ENCODE measurements at places on chromosomes 7 and 10.

DNA sequence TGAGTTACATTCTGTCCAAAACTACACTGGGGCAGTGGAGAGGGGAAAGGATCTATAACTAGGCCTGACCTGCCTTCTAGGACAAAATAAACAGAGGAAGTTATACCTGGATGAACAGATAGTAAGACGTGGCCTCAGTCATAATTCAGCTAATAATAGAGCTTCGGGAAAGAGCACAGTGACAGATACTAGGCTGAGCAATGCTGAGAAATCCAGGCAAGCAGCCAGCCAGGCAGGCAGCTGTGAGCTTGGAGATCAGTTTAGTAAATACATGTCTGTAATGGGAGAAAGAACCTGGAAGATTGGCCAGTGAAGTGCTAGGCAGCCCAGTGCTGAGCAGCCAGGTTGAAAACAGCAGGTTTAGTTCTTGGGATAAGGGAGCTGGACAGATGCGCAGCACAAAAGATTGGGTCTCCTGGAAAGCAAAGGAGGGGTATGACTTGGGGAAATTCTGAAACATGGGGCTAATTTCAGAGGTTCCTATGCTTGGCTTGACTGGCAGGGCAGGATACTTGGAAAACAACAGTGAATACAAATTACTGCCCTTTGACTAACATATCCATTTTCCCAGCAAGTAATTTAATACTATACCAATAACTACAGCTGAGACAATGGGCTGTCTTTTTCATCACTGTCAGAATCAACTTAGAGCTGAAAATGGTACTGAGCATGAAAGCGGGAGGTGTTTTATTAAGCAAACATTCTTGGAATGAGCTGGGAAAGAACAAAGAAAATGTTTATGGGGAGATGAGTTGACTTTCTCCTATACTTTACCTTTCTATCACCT lies 140.8 kb downstream of the DGKB start:
- no peak for DNase-seq

GRCh38 chr10:49139846-49140195 lies 6.0 kb upstream of the FAM170B start:
- no peak for DNase-seq

DNA sequence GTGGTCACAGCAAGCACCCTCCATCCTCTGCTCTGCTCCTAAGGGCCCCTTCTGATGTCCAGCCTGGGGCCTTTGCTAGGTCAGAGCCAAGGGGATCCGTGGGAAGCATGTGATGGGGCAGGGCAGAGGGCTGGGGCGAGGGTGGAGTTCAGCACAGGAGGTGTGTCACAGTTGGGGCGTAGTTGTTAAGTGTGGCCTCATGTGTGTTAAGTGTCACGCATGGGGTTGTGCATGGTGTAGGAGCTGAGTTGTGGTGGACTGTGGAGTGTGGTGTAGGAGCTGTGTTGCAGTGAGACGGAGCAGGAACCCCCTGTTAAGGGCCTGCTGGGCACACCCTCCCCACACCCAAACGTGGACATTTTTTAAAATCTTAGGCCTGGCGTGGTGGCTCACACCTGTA lies 248.0 kb downstream of the USP6NL start:
- no peak for DNase-seq

DNA sequence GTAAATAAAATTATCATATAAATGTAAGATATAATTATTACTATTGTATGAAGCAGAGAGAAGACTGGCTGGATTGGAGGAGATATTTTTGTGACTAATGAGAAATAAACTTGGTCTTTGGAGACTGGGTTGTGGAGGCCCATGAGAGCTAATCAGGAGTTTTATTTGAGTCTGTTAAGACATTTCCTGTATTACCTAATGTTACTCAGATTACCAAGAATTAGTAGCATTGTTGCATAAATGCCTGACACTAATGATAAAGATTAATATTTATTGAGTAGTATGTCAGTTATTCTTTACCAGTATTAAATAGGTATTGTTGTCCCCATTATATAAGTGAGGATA lies 7.1 kb downstream of the CCDC126 start:
- DNase-seq = no peak

DNA sequence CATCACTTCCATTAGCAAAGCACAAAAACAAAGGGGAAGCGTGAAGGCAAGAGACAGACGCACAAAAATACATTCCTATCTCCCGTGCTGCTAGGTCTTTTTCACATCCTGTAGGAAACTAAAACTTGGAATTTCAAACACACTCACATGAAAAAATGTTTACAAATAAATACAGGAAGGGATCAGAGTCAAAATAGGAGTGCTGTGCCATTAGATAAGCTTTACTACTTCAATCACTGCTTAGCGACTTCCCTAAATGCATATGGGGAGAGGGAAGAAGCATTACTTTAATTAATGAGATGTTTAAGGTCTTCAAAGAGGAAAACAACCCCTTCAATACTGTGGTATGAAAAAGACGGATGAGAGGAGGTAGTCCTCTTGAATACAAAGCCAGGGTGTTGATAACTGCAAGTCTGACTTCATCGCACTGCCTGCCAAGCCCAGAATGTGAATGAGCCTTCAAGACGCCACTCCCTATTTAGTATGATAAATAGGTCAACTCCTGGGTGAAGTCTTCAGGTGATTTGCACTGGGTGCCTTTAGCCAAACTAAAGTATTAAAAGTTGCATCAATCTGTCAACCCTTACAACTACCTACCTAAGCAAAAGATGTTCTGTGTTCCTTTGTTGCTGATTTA lies 13.9 kb downstream of the PARD3 start:
- no peak for DNase-seq

DNA sequence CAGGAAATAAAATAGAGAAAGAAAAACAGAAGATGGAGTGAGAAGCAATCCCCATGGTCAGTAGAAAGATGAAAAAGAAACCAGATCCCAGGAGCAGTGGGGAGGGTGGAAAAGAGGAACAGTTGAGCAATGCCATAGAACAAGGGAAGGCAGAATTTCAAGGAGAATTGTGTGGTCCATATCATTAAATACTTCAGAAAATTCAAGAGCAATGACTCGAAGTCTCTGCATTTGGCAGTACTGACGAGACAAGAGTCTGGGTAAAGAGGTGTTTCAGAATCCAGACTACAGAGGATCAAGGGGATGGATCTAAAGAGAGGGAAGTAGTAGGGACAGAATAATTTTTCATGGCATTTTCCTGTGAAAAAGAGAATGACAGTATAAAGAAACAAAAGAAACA lies 512.6 kb downstream of the PHTF2 start:
- no peak for DNase-seq

DNA sequence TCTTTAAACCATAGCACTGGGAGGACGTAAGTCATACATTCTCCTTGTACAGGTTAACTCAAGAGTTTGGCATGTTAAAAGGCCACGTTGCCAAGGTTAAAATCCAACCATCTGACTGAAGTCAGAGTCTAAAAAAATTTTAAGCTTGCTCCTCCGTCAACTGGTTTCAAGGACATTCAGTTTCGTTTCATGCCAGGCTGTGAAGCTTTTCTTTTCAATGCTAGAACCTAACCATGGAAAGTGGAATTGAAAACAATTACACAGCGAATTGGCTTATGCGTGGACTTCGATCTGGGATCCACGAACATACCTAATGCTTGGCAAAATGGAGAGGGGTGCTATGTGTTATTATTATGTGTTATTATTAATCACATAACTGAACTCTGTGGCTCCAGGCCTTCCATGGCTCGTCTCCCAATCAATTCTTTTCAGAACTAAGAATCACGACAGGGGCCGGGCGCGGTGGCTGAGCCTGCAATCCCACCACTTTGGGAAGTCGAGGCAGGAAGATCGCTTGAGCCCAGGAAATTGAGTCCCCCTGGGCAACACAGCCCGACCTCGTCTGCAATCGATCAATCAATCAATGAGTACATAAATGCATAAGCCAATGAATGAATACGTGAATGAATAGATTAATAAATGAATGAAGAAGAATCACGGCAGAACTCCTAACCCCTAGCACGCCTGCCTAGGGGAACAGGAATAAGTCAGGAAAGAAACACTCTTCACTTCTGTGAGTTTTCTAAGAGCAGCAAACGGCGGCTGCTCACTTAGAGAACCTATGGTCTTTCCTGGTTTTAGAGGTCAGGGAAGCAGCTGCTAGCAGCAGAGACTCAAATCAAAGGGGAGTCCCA lies 733 bp upstream of the ARL5B start:
- DNase-seq = no peak

GRCh38 chr7:47367369-47367768 lies 214.5 kb downstream of the TNS3 start:
- DNase-seq = no peak

GRCh38 chr7:25861164-25861496 lies 290.9 kb upstream of the NFE2L3 start:
- DNase-seq = no peak

GRCh38 chr10:6320320-6321010 lies 117.7 kb downstream of the PFKFB3 start:
- peak; percentile 24 for DNase-seq

- no peak for DNase-seq
Measured at GRCh38 chr7:116842371-116842770, 20.0 kb upstream of the CAPZA2 start.

DNA sequence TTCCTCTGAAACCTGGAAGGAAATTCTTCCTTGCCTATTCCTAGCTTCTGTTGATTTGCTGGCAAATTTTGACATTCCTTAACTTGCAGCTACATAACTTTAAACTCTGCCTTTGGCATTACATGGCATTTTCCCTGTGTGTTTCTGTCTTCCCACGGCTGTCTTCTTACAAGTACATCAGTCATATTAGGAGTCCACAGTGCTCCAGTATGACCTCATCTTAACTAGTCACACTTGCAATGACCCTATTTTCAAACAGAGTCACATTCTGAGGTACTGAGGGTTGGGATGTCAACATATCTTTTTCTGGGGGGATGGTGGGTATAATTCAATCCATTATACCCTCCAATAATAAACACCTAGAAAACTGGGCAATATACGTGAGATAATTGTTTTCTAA lies 37.4 kb upstream of the EPHB6 start:
- DNase-seq = no peak

GRCh38 chr10:71765176-71765904 lies 8.0 kb downstream of the VSIR start:
- DNase-seq = no peak

DNA sequence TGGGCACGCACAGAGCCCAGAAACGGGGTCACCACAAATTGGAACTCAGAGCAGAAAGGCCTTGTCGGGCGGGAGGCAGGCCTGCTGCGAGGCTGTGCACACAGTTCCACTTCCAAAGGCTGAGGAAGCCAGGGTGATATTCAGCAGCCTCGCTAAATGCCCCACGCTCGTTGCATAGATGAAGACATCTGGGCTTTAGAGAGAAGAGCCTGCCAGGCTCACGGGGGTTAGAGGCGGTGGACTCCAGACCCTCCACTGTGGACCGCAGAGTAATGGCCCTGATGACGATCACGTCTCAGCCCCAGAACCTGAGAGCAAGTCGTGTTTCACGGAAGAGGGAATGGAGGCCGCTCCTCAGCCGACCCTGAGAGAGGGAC lies 104.2 kb downstream of the DNAJB6 start:
- DNase-seq = no peak

DNA sequence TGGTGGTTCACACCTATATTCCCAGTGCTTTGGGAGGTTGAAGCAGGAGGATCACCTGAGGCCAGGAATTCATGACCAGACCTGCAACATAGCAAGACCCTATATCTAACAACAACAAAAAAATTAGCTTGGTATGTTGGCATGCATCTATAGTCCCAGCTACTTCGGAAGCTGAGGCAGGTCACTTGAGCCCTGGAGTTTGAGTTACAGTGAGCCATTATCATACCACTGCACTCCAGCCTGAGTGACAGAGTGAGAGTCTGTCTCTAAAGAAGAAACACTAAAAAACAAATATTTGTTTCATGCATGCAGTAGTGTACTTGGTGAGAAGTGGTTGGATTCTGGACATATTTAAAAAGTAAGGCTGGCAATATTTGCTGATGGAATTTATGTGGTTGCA lies 198.1 kb downstream of the BBS9 start:
- DNase-seq = no peak

- DNase-seq = no peak
Measured at GRCh38 chr7:22427104-22427503, 70.2 kb upstream of the RAPGEF5 start.

DNA sequence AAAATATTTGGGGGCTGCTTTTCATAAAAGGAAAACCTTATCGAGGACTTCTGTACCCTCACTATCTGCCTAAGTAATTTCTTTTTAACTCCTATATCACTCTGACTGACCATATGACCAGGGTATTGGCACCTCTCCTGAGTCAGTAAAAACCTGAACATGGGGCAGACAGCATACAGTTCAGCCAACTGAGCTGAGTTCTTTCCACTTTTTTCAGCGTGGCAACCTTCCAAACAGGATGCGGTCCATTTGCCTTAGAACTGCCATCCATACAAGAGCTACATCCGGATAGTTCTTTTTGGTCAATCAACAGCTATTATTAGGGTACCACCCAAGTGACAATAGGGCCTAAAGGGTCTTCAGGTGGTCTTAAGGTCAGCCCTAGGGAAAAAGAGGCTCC lies 122.6 kb downstream of the MARCHF5 start:
- no peak for DNase-seq

- no peak for DNase-seq
Measured at GRCh38 chr7:52669031-52669430, 366.4 kb upstream of the POM121L12 start.

GRCh38 chr7:149732611-149733010 lies 40.8 kb downstream of the ZNF467 start:
- DNase-seq = no peak

DNA sequence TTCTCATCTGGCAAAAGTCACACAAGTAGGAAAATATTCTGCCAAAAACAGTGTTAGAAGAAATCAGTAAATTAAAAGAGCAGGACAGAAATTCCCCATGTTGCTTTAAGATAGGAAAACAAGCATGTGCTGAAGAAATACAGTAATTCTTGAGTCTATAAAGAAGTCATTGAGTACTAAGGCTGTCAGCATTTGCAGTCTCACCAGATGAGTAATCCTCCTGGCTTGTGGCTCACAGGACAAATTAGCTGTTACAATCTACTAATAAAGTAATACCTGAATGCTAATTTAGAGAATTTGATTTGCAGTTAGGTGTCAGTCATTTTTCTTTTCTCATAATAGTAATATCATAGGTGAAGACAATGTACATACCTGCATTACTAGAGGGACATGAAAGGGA lies 1158.9 kb upstream of the CELF2 start:
- no peak for DNase-seq

- DNase-seq = peak; percentile 31
Measured at GRCh38 chr7:139915864-139916716, 87.0 kb downstream of the TBXAS1 start.

GRCh38 chr7:68601826-68602225 lies 996.4 kb upstream of the AUTS2 start:
- no peak for DNase-seq

DNA sequence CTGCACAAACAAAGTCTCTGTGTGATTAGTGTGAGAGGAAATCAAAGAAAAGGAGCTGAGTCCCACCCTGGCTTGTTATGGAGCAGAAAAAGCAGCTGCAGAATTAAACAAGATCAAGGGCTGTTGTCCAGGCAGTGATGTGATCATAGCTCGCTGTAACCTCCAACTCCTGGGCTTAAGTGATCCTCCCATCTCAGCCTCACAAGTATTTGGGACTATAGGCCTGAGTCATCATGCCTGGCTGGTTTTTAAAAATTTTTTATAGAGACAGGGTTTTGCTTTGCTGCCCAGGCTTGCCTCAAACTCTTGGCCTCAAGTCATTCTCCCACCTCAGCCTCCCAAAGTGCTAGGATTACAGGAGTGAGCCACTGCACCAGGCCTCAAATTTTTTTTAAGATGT lies 88.9 kb downstream of the IPMK start:
- no peak for DNase-seq
